ENCODE measurements at places on chromosomes 5 and 9.
A peak's percentile ranks its signal among the peaks of the same experiment; 100 is the strongest.

GRCh38 chr5:15021266-15022046 lies 149.9 kb upstream of the ANKH start:
- DNase-seq: no peak

- no peak for DNase-seq
Measured at GRCh38 chr9:87063246-87063645, 115.9 kb upstream of the GAS1 start.

- DNase-seq: no peak
Measured at GRCh38 chr5:172564188-172564587, 76.9 kb upstream of the NEURL1B start.

- DNase-seq: no peak
Measured at GRCh38 chr5:132296412-132297016, 2.3 kb downstream of the SLC22A4 start.

GRCh38 chr5:178688551-178688950 lies 41.9 kb downstream of the ZNF354A start:
- DNase-seq: no peak

- DNase-seq: no peak
Measured at GRCh38 chr5:124889850-124890249, 143.4 kb upstream of the ZNF608 start.

DNA sequence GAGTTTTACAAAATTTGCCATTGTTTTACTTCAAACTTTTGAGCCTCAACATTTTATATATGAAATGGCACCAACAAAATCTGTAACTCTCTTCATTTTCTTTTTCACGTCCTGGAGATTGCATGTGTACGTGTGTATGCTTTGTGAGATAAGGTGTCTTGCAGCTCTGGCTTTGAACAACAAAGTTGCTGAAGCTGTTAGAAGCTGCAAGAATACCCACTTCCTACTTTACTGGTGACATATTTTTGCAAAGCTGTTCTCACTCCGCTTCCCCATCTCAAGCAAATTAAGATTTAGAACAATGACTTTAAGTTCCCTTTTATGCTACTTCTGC lies 41.8 kb downstream of the FYB1 start:
- no peak for DNase-seq

DNA sequence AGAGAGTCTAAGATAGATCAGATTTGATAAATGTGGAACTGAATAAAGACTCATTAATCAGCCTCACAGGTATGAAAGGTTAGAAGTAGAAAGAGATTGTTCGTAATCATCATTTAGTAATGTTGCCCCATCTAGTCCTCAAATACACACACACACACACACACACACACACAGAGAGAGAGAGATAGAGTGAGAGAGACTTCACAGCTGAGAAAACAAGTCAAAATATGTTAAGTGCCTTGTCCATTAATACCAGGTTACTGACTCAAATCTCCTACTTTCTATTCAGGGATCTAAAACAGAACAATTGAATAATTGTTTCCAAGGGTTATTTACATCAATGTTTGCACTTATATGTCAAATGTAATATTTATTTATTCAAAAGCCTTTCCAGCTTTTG lies 284.6 kb downstream of the MRPS30 start:
- DNase-seq: no peak

DNA sequence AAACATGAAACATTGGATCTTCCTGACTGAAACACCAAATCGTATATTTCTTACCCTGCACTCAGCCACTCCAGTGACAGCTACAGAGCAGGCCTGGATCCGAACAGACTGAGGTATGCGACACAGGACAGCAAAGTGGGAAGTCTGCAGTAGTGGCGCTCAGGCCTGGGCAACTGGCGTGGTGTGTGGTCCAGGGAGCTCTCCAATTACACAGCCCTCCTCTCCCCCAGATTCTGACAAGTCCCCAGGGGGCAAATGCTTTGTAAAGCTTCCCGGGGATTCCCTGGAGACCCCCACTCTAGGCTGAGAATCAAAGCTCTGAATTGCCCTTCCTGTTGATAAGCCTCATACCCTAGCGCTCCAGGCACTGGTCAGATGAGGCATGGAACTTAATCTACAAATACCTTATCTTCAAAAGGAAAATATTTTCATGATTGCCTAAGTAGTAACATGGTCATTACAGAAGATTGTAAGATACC lies 104.8 kb upstream of the ERCC6L2 start:
- DNase-seq: no peak

DNA sequence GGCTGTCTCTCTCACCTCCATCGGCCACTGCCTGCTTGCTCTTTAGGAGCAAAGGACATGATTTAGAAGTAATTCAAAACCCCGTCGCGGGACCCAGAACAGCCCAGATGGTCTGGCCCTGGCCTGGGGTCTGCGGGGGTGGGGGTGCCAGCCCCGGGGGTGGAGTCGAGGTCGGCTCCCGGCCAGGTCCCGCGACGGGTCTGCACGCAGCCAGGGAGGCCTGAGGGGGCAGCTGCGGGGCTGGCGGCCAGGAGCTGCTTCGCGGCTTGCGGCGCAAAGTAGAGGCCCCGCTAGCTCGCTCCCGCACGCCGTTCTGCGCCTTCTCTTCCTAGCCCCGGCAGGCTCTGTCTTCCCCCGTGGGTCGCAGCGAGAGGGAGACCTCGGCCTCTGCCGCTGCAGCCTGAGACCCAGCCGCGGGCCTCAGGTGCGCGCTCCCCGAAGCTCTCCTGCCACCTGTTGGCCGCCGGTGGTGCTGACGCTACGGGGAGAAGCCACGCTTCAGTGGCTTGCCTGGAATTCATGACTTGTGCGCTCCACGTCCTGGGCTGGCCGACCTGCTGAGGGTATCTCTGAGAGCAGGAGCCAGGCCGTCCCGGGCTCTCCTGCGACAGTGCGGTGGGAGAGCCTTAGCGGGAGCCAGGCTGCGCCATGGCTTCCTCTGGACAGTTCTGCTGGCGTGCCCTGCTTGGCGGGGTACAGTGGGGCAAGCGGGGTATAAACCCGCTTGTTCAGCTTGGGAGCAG lies 157.2 kb upstream of the PITX1 start:
- DNase-seq: no peak

DNA sequence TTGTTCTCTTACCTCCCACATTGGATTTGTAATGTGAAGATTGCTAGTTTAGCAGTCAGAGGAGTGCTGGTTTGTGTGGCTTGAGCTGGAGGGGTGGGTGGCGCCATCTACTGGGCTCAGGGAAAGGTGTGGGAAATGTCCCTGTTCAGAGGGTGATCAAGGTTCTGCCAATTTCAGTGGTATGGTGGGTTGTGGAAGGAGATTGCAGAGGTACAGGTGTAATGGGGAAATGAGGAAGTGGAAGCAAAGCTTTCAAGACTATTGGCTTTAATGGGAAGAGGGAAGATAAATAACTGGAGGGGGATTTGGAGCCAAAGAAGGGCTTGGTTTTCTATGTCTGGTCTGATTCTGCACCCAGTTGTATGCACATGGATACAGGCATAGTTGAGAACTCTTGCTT lies 76.4 kb downstream of the OSMR start:
- DNase-seq: no peak

- no peak for DNase-seq
Measured at GRCh38 chr5:12911156-12911555, 1006.9 kb upstream of the CTNND2 start.

DNA sequence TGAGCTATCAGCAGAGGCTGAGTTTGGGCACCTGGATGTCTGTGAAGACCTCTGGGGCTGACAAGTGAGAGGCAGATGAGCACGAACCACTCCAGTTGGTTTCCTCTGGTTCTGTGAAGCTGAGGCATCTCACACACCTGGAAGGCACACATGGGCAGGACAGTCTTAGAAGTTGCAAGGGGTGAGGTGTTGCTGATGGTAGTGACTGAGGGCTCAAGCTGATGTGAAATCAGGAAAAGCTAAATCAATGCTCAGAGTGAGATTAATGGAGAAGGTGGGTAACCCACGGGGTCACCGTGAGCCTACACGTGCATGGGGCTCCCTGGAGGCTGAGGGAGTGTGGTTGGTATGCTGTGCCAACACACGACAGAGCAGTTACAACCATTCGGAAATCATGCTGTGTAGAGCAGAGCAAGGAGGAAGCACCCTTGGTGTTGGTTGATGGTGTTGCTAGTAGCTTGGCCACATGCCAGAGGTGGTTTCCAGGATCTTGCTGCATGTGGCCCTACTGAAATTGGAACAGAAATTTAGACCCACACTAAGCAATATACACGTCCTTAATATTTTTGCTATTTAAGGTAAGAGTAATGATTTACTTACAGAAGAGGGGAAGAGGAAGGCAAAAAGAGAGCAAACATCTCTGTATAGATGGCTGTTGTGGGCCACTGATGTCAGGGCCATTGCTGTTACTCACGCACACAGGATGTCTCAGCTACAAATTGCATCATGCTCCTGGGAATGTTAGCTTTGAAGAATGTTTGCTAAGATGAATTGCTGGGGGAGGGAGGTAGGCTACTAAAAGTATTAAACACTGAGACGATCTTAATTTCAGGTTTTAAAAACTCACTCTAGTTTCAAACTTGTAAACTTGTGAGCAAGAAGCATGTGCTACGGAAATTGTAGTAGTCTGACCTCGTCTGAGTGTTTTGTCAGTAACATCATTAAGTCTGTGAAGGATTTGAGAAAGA lies 170.5 kb downstream of the ARHGEF28 start:
- DNase-seq: peak; percentile 86

DNA sequence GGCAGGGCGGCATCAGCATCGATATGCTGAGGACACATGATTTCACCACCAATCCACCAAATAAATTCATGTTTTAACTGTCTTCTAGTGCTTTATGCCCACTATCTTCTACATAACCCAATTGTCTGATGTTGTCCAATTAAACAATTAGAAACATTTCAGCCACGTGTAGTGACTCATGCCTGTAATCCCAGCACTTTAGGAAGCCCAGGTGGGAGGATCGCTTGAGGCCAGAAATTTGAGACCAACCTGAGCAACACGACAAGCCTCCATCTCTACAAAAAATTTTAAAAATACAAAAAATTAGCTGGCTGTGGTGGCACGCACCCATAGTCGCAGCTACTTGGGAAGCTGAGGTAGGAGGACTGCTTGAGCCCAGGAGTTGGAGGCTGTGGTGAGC lies 128.1 kb downstream of the MYO10 start:
- DNase-seq: no peak

GRCh38 chr5:71973563-71973962 lies 133.7 kb upstream of the MAP1B start:
- DNase-seq: no peak

- DNase-seq: no peak
Measured at GRCh38 chr9:120902569-120903535, 23.7 kb downstream of the TRAF1 start.

- no peak for DNase-seq
Measured at GRCh38 chr9:136789523-136789937, 1.6 kb upstream of the TMEM141 start.

DNA sequence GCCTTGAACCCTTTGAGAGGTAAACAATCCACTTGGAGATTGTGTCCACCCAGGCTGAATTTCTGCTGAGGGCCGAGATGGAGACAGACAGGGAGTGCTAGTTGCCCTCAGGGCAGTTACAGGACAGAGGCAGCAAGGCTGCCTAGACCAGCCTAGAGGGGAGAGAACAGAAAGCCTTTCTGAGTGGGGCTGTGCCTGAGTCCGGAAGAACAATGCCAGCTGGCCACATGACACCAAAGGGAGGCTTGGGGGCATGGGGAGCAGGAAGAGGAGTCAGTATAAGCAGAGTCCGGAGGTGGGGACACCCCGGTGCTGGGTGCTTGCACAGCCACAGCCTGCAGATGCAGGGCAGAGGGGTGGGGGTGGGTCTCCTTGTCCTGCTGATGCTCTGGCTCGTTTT lies 145.7 kb downstream of the CFAP90 start:
- no peak for DNase-seq

DNA sequence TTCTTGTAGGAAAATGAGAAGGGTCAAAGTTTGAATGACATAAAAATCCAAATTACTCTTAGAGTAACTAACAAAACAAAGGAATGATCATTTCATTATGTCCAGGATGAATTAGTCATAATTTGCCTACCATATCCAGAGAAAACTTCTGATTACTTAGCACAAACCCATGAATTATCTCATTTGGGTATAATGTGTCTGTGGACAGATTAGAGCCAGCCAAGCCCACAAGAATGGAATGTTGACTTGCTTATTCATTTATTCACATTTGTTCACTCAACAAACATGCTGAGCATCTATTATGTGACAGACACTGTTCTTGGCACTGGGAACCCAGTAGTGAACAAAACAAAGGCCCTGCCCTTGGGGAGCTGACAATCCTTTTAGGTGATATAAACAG lies 87.4 kb downstream of the APBA1 start:
- no peak for DNase-seq

DNA sequence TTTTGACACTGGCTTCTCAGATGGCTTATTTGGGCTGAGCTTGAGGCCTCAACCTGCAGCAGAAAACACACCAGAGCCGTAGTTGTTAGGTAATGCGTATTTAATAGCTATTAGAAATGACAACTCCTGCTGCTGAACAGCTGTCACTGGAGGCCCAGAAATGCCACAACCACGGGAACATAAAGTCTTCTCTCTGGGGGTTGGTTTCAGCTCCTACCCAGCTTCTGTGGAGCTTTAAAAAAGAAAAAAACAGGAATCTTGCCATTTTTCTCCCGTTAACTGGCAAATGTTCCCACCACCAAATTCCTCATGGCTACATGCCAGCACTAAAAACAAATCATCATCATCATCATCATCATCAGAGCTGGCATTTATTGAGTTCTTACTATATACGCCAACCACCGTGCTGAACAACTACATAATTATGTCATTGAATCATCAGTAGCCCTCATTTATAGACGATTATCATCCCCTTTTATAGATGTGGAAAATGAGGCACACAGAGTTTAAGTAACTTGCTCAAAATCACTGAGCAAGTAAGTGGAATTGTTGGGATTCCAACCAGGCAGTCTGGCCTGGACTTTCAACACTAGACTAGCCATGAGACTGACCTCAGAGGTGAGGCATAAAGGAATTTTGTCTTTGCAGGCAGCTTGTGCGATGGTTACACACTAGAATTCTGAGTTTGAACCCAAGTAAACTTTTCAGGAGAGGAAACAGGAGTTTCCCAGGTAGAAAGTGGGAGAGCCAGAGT lies 185.3 kb upstream of the WWC1 start:
- no peak for DNase-seq

- peak; percentile 70 for DNase-seq
Measured at GRCh38 chr9:111356481-111357244, 26.6 kb upstream of the OR2K2 start.

DNA sequence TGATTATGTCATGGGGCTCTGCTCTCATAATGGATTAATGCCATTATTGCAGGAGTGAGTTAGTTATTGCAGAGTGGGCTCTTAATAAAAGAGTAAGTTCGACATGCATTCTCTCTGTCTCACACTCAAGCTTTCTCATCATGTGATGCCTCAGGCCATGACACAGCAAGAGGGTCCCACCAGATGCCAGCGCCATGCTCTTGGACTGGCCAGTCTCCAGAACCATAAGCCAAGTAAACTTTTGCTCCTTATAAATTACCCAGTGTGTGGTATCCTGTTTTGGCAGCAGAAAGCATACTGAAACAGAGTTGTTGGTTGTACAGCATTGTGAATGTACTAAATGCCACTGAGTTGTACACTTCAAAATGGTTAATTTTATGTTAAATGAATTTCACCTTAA lies 138.1 kb downstream of the MYO10 start:
- DNase-seq: no peak

DNA sequence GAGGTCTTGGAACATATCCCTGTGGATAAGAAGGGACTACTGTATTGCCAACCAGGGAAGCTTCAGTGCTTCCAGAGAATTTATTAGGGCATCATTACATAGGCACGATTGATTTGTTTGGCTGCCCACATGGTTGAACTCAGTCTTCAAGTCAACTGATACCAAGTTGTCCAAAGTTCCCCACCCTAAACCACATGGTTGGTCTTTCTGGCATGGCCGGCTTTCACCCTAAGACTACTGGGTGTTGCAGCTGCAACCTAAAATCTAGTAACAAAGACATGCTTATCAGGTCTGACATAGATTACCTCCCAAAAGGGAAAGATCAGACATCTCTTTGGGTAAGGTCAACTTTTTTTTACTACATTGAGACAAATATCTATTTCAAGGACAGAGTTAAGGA lies 37.0 kb downstream of the FAF2 start:
- no peak for DNase-seq
